ENCODE measurements at places on chromosomes 12 and 14.

GRCh38 chr12:11734580-11735180 is 85.2 kb downstream of the ETV6 start:
- no peak for DNase-seq

GRCh38 chr12:67354966-67355365 is 85.8 kb downstream of the CAND1 start:
- no peak for DNase-seq

- no peak for DNase-seq
These were observed 226.0 kb downstream of the DACT1 start for GRCh38 chr14:58863661-58864345.

- DNase-seq: no peak
These were observed 12.1 kb upstream of the NTN4 start for GRCh38 chr12:95802482-95803270.

DNA sequence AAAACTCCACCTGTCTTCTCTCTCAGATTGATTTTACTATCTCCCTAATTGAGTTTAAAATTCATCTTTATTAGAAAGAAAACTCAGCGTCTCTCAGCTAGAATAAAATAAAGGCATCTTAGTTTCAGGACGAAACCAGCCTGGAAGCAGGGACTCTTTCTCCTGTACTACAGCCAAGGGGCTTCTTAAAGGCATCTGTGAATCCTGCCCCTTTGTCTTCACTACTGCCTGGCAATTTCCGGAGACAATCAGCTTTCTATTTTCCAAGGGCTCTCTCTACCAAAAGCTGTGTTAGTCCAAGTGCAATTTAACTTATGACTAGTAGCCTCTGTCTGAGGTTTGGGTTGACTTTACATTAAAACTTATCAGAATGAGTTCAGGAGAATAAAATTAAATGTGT is 623.3 kb upstream of the FOXG1 start:
- DNase-seq: no peak

GRCh38 chr12:27437839-27438238 is 8.7 kb upstream of the SMCO2 start:
- no peak for DNase-seq

All from NCI-H748 treated with DMSO at 0.1 percent for 48 hours (cell line).